GF-D8 (cell line): ENCODE measurements at places on chromosomes 2 and 18.

DNA sequence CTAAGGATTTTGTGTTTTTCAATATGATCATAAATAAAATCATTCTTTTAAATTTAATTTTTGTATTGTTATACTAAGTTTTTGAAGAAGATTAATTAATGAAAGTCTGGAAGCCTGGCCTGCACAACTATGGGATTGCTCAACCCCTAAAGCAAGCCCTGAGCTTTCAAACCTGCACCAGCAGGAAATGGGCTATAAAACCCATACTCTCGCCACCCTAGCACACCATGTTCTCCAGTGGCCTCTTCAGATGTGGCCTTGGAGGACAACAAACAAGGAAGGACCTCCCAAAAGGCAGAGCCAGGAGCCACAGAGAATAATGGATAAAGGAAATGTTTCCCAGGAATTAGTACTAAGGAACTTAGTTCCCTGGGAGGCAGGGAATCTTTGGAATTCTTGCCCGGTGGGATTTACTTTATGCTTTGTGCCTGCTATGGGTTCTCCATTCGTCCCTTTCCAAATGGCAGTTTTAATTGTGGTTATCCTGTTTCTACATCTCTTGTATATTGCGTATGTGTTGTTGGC lies 212.5 kb downstream of the ZFP36L2 start:
- DNase-seq = peak; percentile 85

DNA sequence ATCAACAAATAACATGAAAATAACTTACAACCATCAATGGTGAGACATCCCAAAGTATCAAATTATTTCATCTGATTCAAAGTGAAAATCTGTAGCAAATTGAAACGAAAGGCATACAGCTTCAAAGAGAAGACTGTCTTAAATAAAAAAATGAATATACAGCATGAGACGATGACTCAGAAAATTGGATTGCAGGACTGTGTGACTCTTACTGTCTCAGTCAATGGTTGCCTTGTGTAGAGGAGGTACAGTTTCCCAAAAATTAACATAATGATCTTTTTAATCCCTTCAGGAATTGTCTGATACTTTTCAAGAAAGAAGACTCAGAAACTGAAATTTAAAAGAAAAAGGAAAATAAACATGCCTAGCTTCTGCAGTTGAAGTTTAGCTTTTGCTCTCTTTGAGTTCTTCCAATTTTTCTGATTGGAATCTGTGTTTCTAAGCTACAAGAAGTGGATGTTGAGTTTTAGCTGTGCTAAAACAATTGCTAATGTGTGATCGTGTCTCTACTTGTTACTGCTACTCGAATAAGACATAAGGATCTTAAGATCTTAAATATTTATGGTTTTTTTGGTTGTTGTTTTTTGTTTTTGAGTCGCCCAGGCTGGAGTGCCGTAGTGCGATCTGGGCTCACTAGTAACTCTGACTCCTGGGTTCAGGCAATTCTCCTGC lies 41.1 kb upstream of the EPB41L3 start:
- DNase-seq = no peak

DNA sequence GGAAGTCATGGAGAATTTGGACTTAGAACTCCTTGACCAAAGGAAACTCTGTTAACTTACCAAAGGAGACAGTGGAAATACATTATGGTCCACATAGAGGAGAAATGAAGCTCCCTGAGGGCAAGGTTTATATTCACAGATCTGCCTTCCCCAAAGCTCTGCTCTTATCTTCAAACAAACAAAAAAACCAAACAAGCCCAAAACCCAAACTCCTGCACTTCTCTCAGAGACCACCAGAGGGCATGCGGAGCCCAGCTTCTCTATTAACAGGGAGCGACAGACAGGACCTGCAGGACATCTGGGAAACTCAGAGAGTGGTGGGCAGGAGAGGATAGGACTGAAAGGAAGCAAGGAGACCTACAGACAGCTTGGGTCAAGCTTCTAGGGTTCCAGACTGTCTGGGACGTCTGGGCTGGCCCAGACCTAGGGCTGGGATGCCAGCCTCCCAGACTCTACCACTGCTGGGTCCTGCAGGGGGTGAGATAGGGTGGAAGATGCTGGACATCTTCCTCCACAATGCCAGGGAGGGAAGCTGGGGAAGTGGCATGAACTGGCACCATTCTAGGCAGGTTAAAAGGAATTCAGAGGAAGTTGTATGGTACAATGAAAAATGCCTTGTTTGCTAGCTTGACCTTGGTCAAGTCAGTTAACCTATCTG lies 4.0 kb upstream of the WNT10A start:
- DNase-seq = no peak

GRCh38 chr2:59308108-59308507 lies 1067.0 kb upstream of the FANCL start:
- no peak for DNase-seq

DNA sequence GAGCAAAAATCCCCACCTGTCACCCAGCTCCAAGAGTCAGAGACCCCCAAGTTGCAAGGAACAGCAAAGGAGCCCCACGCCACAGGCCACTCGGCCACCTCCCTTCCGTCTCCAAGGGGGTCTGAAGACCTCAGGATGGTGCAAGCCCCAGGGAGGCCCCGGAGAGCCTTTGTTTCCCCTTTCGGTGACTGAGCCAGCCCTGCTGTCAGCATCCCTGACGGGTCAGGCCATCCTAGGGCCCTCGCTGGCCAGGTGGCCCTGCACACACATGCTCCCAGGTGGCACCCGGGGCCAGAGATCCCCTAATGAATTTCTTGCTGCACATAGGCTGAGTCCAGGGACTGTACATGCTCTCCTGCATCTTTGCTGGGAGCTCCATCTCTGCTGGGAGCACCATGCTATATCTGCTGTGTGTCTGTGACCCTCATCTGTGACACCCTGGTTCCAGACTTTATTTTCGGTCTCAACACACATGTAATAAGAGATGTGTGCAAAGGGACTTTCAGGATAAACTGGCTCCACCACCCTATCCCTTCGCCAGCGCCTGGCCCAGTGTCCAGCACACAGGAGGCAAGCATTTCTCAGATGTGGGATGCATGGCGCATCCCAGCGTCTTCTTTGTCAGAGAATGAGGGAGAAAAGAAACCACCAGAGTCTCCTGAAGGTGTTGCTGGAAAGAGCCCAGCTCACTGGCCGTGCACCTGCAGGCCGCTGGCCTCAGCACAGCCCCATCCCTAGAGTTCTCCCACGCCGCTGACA lies 27.4 kb downstream of the ADI1 start:
- no peak for DNase-seq

GRCh38 chr18:23069481-23069880 lies 65.8 kb upstream of the CABLES1 start:
- no peak for DNase-seq

DNA sequence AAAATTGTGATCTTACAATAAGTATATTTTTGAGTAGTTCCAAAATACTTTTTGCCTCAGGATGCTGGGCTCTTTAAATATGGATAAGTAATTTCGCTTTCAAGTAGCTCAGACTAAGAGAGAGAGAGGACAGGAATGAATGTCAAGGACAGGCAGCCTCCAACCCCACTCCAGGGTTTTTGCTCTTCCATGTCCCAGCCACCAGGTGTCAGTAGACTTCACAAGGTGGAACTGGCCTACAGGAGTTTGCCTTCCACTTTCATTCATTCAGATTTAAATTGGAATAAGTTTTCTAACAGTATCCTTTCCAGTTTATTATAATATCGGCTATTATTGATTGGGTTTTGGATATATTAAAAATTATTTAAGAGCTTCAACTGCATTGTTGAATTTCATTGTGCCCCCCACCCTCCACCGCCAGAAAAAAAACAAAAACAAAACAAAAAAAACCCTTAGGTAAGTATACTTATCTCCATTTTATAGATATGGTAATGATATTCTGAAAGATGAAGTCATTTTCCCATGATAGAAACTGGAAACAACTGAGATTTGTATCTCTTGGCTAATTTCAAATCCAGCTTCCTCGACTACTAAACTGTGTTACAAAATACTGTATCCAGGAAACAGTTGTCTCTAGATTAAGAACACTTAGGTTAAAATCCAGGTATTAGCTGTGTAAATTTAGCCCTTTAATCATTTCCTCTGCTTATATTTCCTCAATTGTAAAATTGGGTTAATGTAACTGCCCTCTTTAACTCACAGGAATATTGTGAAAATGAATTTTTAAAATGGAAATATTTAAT lies 793.1 kb downstream of the ERBB4 start:
- peak; percentile 25 for DNase-seq

DNA sequence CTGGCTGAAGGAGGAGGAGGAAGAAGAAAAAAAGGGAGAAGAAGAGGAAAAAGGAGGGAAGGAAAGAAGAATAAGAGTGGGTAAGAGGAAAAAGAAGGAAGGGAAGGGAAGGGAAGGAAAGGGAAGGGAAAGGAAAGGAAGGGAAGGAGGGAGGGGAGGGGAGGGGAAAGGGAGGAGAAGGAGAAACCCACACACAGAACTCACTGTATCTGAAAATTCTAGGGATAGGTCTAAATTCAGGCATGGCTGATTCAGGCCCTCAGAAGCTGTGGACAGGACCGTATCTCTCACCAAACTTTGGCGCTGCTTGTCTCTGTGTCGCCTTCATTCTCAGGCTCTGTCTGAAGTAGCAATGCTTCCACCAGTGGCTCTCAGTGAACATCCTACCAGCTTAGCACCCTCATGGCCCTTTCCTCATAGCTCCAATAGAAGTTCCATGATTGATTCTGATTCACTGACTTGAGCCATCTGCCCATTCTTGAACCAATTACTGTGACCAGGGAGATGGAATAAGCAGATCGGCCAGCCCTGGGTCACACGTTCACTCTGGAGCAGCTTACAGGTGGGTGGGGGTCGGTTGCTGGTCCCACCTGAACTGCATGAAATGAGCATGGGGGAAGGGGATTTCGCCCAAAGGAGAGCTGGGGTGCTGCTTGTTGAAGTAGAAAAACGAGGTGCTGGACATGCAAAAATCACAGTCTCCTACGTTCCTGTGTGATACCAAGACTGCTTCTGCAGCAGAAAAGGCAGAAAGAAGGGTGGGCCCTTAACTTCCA lies 59.7 kb downstream of the TTC32 start:
- DNase-seq = no peak

DNA sequence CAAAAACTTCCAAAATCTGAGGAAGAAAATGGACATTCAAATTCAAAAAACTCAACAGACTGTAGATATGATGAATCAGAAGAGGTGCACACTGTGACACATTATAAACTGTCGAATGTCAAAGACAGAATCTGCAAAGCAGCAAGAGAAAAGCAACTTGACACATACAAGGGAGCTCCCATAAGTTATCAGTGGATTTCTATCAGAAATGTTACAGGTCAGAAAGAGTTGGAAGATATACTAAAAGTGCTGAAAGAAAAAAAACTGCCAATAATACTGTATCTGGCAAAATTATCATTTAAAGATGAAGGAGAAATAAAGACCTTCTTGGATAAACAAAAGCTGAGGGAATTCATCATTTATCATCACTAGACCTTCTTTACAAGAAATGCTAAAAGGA lies 102.7 kb downstream of the CAMKMT start:
- no peak for DNase-seq

GRCh38 chr2:226995625-226996041 lies 159.8 kb downstream of the RHBDD1 start:
- no peak for DNase-seq

DNA sequence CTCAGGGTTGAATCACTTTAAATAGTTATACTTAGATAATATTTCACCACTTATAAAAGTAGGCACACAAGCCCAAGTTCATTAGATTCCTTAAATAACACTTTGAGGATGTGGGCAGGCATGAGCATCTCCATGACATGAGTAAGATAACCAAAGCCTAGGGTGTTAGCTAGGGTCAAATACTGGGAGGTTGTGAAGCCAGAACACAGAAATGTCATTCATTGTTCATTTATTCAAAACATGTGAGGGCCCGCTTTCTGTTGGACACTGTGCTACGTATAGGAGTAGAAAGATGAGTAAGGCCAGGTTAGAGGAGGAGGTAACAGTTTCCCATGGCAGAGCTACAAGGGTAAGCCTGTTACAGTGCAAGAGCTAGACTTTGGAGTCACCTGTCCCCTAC lies 93.5 kb upstream of the NEDD4L start:
- no peak for DNase-seq

GRCh38 chr2:178946494-178946893 lies 103.4 kb downstream of the CCDC141 start:
- no peak for DNase-seq

- DNase-seq = no peak
Observed at GRCh38 chr18:21450913-21451312, 149.6 kb downstream of the ESCO1 start.

DNA sequence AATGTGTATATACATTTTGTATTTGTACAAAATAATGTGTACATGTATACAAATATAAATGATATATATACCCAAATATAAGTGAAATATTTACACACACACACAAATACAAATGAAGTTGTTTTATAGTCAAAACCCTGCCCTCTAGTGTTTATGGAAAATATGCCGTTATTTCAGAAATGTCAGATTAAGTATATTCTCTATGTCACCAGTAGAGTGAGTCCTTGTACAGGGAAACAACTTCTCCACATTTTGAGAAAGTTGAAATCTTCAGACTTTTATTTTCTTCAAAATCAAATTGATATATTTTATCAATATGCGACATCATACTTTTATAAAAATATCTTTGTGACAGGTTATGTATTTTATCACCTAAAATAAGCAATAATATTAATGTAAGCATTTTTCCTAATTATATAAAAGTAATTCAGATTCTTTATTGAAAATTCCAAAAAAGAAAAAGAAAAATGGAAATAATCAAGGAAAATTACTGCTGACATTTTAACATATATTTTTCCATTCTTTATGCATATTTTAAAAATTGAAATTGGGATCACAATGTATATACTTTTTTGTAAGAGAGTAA lies 22.4 kb downstream of the ARL6IP6 start:
- DNase-seq = peak; percentile 61

DNA sequence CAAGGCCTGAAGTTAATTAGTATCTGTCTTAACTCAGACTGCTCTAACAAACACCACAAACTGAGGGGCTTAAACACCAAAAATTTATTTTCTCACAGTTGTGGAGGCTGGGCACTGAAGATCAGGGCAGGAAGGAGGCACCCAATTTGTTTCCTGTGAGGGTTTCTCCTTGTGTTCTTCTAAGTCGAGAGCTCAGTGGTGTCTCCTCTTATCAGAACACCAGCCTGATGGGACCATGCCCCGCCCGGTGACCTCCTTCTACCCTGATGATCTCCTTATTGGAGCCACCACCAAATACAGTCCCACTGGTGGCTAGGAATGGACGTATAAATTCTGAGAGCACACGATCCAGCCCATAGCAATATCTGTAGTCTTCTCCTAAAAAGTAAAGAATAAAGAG lies 20.5 kb downstream of the TMEM18 start:
- DNase-seq = no peak

DNA sequence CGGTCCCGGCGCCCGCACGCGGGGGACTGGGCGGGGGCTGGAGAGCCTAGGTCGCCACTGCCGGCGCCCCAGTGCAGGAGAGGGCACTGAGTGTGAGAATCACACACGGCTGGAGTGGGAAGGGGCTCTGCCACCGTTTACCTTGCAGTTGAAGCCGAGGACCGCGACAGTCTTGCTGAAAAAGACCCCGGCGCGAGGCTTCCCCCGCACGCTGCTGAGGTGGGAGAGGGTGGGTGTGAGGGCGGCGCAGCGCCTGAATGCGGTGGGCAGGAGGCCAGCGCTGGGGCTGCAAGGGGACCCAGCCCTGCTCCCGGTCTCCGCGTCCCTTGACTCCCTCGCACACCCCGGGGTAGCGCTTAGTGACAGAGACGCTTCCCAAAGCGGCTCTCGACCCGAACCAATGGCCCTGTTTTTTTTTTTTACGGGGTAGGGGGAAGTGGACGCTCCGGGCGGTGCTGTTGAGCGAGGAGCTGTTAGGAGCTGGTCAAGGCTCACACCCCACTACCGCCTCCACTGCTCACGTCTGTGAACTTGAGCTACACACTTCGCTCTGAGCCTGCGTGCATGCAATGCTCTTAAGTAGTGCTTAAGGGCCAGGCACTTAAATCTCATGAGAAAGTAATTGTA lies 794 bp downstream of the NOTO start:
- no peak for DNase-seq
